Activated CD4-positive, alpha-beta memory T cell treated with anti-CD3 and anti-CD28 coated beads for 36 hours (primary cell): ENCODE measurements at places on chromosomes 7 and 10.

- DNase-seq: no peak
Measured at GRCh38 chr10:5305374-5305773, 59.4 kb upstream of the UCN3 start.

GRCh38 chr7:65448816-65449504, 75.3 kb downstream of the ZNF92 start:
- no peak for DNase-seq

DNA sequence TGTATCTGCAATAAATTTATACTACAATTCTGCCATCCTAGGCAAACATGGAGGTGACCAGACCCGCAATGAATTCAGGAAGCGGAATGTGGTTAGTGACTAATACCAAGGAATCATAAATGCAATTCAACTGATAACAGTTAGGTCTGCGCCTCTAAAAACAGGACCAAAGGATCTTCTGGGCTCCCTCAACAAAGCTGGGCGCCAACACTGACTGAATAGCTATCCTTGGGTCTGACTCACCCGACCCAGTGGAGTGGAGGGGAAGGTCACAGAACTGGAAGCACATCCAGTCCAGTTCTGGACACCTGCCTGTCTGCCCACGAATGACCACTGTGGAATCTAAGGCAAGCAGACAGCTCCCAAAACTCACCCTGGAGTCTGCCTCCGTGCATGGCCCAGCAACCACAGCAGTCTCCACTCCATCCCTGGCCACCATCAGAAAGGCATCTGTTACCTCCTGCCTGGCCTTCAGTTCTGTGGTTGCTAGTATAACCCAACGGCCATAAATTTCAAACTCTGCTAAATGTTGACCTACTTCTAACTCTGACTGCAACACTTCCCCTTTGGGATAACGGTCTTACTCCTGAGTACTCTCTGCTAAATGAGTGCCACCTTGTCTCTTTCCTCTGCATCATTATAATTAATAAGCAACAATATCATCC, 43.0 kb upstream of the DLX6 start:
- DNase-seq: no peak

DNA sequence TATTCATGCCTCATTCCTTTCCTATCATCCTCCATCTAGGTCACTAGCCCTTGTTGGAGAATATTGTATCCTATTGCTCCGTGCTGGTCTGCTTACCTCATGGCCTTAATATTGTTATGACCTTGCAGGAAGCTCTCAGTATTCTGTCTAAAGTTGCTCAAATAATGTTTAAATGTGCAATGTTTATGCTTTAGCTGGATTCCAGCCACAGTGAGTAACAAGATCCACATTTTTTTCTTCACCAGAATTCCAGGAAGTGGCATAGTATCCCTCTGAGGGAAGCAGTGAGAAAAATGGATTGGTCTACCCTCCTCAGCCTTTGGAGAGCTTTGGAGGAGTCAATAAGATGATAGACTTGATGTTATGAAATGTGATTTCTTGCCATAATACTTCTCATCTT, 402.6 kb downstream of the NRG3 start:
- DNase-seq: no peak
